ENCODE measurements at places on chromosomes 3 and 15.

GRCh38 chr3:182782149-182782548 is 11.2 kb upstream of the ATP11B start:
- no peak for DNase-seq

- no peak for DNase-seq
Observed at GRCh38 chr3:63479661-63480035, 172.8 kb upstream of the SNTN start.

DNA sequence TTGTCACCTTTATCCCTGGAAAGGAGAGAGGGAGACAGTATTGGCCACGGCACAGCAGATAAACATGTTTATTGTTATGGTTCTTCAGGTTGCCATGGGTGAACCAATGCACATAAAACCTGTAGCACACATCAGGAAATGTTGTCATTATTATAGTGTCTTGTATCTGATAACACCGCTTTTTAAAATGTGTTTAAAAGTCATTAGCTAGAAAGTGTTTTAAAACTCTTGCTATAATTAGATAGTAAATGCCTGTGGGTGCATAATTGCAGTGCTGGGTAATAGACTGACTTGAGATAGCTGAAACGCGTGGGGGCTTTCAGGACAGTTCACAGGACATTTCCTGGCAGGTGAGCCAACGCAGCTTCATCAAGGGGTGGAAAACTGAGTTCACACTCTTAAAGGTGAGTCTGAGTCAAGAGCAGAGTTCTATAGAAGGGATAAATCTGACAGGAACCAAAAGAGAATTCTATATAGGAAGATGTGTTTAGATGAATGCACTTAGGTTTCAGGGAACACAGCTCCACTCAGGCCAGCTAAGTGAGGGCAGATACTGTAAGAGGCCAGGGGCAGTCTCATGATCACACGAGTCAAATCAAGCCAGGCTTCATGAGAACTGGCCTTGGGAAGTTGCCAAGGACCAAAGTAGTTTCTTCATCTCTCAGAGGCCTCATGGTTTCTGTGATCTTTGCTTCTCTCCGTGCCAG is 35.6 kb upstream of the PPP4R2 start:
- no peak for DNase-seq

DNA sequence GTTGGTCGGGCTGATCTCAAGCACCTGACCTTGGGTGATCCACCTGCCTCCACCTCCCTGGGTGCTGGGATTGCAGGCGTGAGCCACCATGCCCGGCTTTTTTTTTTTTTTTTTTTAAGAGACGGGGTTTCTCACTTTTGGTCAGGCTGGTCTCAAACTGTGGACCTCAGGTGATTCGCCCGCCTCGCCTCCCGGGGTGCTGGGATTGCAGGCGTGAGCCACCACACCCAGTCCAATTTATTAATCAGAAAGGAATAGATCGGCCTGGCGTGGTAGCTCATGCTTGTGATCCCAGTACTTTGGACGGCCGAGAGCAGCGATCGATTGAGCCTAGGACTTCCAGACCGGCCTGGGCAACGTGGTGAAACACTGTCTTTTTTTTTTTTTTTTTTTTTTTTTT is 13.9 kb upstream of the GOLGA8M start:
- DNase-seq, result no peak

- DNase-seq, result no peak
Observed at GRCh38 chr15:79403501-79403900, 28.6 kb upstream of the MINAR1 start.

DNA sequence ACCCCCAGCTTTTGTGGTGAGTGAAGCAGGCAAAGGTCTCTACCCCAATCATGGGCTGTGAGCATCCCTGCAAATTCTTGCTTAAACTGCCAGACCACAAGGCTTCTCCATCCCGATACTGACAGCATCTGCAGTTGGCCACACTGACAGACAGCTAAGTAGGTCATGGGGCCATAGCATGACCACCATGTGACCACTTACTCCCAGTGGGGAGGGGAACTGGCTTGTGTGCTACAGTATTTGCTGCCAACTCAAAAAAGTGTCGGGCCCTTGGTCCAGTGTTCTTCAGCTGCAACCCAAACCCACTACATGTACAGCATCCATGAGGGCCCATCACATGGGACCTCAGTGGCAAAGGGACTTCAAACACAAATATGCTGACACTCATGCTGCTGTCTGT is 103.4 kb downstream of the SEC22A start:
- DNase-seq, result no peak

- DNase-seq, result no peak
Observed at GRCh38 chr3:151377768-151378385, 6.7 kb downstream of the P2RY12 start.

GRCh38 chr3:98750276-98750919 is 12.7 kb upstream of the ST3GAL6 start:
- DNase-seq, result no peak

- no peak for DNase-seq
Observed at GRCh38 chr15:40927873-40928806, 1.0 kb upstream of the DLL4 start.

GRCh38 chr3:48440590-48440958 is 517 bp downstream of the TMA7 start:
- DNase-seq, result no peak

GRCh38 chr3:195008816-195009215 is 262.1 kb downstream of the XXYLT1 start:
- no peak for DNase-seq

DNA sequence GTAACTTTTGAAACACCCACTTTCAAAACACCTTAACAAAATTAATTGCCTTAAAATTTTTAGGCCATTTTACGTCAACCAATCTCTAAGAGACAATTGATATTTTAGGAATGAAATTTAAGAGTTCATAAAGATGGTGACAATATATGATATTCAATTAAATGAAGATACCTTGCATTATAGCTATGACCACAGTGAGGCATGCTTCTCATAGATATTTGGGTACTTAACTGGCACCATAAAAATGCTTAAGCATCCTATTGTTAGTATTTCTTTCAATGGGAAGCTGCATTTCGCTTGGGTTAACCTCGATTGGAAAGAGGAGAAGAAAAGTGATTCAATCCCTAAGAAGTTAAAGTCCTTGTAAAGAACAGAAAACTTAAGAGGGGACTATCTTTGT is 209.0 kb downstream of the GAP43 start:
- DNase-seq, result no peak

- no peak for DNase-seq
Observed at GRCh38 chr15:63233667-63234423, 43.6 kb upstream of the APH1B start.

- DNase-seq, result no peak
Observed at GRCh38 chr3:40938591-40938990, 260.7 kb upstream of the CTNNB1 start.

DNA sequence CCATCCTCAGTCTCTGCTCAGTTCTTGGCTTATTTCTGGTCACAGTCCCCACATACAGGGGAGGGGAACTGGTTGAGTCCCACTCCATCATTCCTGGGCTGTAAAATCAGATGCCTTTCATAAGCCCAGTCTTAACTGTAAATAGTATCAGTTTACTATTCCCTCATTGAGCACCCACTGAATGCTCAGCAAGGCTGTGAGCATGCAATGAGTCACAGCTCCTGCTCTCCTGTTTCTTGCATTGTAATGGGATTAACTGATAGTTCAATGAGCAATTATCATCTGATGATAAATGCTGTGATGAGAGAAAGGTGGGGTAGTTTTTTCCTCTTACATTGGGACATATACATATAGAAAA is 113.6 kb upstream of the TPM1 start:
- no peak for DNase-seq

GRCh38 chr3:40585381-40586016 is 60.7 kb downstream of the ZNF621 start:
- DNase-seq, result no peak

GRCh38 chr3:46742992-46743585 is 25.4 kb upstream of the PRSS50 start:
- DNase-seq, result no peak

- DNase-seq, result no peak
Observed at GRCh38 chr3:162658003-162658402, 1161.4 kb downstream of the OTOL1 start.

- DNase-seq, result no peak
Observed at GRCh38 chr15:95324656-95325055, 1005.8 kb upstream of the NR2F2 start.

DNA sequence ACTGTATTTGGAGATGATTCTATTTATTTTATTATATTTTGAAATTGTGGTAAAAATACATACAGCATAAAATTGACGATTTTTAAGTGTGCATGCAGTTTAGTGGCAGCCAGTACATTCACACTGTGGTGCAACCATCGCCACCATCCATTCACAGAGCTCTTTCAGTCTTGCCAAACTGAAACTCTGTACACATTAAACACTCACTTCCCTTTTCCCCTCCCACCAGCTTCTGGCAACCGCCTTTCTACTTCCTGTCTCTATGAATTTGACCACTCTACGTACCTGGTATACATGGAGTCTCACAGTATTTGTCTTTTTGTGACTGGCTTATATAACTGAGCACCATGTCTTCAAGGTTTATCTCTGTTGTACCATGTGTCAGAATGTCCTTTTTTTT is 303.3 kb upstream of the ATP10A start:
- DNase-seq, result no peak

GRCh38 chr15:69629631-69630161 is 177.1 kb downstream of the RPLP1 start:
- DNase-seq, result no peak

DNA sequence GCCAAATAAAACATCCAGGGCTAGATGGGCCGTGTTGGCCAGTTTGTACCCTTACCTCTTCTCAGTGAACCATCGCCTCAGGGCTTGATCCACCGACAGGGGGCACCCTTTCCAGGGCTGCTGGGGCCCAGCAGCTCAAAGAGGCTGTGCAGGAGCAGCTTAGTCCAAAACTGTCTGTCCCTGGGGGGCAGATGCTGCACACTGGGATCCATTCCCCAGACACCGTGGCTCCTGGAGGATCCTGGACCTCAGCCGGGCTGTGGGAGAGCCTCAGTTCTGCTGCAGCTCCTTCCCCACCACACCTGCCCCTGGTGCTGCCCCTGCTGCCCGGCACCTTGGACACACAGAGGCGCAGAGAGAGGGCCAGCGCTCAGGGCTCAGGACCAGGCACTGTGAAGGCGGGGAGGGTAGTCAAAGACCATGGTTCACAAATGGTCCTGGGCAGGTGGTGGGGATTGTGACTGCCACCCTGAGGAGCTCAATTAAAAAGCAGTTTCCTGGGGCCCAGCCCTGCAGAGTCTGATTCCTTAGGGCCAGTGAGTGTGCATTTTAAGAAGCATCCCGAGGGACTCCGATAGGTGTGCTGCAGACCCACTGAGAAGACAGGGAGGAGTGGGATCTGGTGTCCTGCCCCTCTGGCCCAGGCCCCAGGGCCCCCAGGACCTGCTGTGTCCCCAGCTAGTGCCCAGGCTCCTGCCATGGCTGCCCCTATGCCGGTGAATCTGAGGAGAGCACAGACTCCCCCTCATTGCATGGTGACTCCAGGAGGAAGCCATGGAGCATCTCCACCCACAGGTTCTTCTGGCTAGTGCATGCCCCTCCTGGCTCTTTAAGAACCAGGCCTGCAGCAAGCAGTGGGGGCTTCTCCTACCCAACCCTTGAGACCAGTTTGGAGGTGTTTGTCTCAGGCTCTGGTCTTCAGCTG is 86.5 kb upstream of the PRR20G start:
- no peak for DNase-seq

DNA sequence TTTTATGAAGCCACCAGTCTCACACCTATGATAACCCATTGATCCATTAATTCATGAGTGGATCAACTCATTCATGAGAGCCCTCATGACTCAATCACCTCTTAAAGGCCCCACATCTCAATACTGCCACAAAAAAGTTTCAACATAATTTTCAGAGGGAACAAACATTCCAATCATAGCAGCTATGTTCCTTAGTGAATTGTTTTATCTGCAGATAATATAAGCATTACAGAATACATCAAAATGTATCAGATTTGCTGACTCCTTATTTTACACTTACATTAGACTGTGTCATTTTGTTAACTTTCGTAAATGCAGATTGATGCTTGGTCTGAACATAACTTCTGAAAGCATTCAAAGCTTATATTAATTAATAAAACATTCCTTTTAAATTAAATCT is 155.3 kb upstream of the MBNL1 start:
- DNase-seq, result no peak

DNA sequence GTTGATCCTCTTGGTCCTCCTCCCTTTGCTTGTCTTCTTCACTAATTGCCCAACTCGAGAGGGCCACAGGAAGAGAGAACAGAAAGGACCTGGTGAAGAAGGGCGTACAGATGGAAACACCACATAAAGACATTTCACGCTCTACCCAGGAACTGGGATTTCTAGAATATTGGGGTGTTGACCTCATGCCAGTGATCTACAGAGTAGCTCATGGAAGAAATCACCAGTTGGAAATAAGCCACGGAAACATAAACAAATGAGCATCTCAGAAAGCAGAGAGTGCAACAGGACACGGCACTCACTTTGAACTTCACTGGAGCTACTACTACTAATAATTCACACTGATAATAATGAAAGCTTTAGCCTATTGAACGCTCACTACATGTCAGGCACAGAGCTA is 84.6 kb upstream of the ARHGEF3 start:
- DNase-seq, result no peak

DNA sequence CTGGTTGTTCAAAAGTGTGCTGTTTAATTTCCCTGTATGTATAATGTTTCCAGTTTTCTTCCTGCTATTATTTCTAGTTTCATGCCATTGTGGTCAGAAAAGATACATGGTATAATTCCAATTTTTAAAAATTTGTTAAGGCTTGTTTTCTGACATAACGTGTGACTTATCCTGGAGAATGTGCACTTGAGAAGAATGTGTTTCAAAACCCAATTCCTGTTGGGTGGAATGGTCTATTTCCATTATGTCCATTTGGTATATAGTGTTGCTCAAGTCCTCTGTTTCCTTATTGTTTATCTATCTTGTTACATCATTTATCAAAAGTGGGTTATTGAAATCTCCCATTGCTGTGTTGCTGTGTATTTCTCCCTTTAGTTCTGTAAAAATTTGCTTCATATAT is 215.4 kb downstream of the GREM1 start:
- DNase-seq, result no peak

GRCh38 chr15:45534821-45535220 is 12.3 kb upstream of the SLC30A4 start:
- no peak for DNase-seq

GRCh38 chr3:132682201-132682600 is 22.1 kb downstream of the UBA5 start:
- no peak for DNase-seq

DNA sequence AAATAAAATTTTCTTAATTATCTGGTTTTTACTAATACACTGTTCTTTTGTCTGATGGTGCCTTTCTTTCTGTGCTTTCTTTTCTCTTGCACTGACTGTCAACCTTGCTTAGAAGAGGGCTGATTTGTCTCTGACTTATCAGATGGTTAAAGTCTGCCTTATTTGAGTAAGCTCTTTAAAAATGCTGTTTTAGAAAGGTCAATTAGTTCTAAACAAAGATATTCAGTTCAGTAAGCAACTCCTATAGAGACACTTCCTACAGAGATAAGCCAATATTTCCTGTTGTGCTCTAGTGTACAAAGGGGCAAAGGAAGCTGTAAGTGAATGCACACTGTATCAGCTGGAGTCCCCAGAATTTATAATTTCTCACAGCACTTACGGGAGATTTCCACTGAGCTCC is 153.4 kb upstream of the TSPAN3 start:
- no peak for DNase-seq

Measured in sciatic nerve (tissue), 2 donors.